ENCODE measurements at places on chromosomes 12 and 14. TPM values are rescaled to one million over a fixed set of nuclear protein-coding genes. Genes with fewer than 3 reads are reported as not detected.

Gene DHH
- total RNA-seq = 0.41 TPM

Gene KRT83
- not detected for total RNA-seq

Gene RAD9B
- 4.4 TPM for total RNA-seq

Gene WNT1
- total RNA-seq = 0.42 TPM

Gene GLS2
- 7.2 TPM for total RNA-seq

Gene P2RX7
- total RNA-seq = 12.6 TPM

Gene OTUB2
- 1.9 TPM for total RNA-seq

Gene CALM1
- total RNA-seq = 391 TPM

Gene POU6F1
- 12.0 TPM for total RNA-seq

Gene SETD3
- 49.6 TPM for total RNA-seq

Gene ALX1
- total RNA-seq = not detected

Gene ADCY6
- total RNA-seq = 0.67 TPM

Gene ITGA5
- 20.6 TPM for total RNA-seq

Gene MSRB3
- total RNA-seq = 0.24 TPM

Gene BLTP3B
- 44.7 TPM for total RNA-seq
